ENCODE measurements at places on chromosomes 12 and 14.

DNA sequence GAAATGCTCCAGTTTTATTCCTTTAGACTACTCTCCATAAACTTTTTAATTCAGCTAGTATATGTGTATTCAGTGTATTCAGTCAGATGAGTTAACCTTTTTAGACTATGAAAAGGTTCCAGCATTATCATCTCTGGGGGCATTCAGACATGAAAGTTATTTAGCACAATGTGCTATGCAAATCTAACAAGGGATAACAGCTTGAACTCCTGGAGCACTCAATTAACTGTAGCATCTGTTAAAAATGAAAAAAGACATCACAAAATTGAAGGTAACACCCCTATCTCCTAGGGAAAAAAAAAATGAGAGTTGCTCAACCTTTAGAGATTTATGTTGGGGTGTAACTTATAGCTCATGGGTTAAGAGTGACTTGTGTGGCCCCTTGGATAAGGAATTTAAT is 211.5 kb downstream of the PHLDA1 start:
- no peak for DNase-seq

DNA sequence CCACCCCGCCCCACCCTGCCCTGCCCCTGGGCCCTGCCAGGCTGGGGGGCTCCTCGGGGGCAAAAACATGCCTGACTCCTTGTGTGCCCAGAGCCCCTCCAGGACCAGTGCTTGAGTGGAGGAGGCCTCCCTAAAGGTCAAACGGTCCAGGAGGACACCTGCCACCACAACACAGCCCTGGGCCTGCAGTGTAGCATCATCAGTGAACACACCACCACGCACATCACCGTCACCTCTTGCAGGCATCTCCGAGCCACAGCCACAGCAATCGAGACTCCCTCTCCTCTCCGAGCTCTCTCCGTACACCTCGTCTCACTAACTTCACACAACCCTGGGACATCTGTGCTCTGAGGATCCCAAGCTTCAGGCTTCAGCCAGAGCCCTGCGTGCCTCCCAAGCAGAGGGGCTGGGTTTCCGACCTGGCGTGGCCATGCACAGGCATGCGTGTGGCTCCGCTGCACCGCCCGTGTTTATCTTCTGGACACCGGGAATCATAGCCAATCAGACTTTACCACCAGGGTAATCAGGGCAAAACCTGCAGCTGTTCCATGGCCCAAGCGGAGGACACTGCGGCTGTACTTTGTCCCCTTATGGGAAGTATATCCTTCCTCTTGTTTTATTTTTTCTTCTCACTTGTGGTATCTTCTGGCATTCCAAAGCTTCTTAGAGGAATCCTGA is 6.2 kb upstream of the DIO3 start:
- DNase-seq = no peak

DNA sequence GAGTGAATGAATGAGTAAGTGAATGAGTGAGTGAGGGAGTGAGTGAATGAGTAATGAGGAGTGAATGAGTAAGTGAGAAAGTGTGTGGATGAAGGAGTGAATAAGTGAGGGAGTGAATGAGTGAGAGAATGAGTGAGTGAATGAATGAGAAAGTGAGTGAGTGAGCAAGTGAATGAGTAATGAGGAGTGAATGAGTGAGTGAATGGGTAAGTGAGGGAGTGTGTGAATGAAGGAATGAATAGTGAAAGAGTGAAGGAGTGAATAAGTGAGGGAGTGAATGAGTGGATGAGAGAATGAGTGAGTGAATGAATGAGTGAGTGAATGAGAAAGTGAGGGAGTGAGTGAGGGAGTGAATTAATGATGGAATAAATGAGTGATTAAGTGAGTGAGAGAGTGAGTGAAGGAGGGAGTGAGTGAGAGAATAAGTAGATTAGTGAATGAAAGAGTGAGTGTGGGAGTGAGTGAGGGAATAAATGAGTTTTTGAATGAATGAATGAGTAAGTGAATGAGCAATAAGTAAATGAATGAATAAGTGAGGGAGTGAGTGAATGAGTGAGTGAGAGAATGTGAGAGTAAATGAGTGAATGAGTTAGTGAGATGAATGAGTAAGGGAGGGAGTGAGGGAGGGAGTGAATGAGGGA is 364.5 kb downstream of the ADGRD1 start:
- DNase-seq = no peak

- DNase-seq = no peak
Observed at GRCh38 chr14:100246809-100247428, 8.0 kb downstream of the YY1 start.

DNA sequence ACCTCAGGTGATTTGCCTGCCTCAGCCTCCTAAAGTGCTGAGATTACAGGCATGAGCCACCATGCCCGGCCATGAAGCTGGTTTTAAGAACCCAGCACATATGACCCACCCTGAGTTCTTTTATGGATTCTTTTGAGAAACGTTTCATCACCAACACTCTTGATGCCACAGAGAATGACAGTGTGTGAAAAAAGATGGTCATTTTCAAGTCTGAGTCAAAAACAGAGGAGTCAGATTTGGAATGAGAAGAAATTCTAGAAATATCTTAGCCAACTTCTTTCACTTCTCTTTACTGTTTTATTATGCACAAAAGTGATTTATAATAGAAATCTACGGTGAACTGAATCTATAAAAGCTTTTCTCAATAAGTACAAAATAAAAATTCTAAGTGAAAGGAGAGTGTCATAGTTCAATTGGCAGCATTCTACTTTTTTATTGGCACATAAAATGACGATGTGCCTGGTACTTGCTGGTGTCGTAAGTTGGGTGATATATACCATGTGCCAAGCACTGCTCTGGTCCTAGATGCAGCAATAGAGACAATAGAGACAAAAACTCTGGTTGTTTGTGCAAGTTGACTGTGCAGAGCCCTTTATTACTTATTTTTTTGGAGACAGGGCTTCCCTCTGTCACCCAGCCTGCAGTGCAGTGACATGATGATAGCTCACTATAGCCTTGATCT is 33.9 kb downstream of the CCDC177 start:
- DNase-seq = no peak

Data from CD4-positive, alpha-beta T cell treated with Interleukin-15 for 1 hour (primary cell).